ENCODE measurements at places on chromosomes 7 and 10.

GRCh38 chr7:151704299-151704959, 172.5 kb downstream of the PRKAG2 start:
- no peak for DNase-seq

DNA sequence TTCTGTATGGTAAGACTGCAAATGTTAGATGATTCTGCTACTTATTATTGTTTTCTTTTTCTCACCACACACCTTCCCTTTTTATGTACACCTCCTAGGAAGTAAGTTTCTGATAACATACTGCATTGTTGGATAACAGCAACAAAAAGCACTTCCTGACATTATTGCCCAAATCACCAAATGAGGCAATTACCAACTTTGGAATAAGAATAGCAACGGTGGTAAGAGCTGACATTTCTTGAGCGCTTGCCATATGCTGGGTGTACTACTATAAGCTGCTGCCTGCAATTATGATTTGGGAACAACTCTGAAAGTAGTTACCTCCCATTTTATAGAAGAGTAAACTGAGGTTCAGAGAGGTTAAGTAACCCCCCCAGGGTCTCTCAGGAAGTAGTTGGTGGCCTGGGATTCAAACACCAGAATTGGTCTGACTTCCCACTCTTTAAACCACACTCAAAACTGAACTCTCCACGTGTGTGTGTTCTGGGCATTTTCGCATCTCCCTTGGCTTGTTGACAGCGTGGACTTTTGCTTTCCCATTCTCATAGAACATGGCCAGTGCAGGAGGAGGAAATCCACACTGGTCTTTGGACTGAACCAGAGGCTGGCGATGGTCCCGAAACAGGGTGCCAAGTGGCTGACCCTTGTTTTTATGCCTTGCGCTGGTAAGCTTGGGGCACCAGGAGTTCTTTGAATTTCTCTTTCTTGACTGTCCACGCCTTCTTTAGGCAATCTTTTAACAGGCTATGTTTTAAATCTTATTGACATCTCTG, 71.4 kb downstream of the TCF7L2 start:
- no peak for DNase-seq

DNA sequence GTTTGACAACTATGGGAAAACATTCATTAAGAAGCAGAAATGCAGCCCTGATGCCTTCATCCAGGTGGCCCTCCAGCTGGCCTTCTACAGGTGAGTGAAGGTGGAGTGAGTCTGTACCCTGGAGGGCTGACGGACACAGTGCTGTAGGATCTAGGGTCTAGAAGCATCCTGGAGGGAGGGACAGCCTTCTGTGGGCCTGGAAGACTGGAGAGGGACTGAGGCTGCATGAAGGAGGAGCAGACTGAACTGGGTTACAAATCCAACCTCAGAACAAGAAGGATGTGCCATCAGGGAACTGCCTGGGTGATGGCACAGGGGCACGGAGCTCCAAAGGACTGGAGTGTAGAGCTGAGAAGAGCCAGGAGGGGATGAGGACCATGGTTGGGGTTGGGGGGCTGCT, 27.5 kb upstream of the C10orf53 start:
- no peak for DNase-seq

DNA sequence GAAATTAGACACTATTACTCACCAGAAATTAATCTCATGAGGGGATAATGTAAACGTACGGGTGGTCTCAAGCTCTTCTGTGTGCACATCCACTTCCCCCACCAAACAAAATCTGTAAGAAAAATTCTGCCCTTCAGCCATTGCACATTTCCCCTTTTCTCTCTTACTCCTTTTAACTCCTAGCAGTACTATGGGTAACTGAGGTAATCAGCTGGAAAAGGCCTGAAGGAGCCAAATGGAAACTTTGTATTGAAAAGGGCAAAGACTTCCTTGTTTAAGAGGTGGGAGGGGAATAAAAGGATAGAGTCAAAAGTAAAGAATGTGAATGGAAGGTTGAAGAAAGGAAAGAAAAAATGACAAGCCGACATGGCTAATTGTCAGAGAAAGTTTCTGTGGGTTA, 273.8 kb downstream of the RNLS start:
- no peak for DNase-seq

GRCh38 chr7:7761974-7762779, 43.8 kb upstream of the RPA3 start:
- no peak for DNase-seq

GRCh38 chr7:34067005-34067778, 161.9 kb downstream of the BMPER start:
- DNase-seq = no peak

DNA sequence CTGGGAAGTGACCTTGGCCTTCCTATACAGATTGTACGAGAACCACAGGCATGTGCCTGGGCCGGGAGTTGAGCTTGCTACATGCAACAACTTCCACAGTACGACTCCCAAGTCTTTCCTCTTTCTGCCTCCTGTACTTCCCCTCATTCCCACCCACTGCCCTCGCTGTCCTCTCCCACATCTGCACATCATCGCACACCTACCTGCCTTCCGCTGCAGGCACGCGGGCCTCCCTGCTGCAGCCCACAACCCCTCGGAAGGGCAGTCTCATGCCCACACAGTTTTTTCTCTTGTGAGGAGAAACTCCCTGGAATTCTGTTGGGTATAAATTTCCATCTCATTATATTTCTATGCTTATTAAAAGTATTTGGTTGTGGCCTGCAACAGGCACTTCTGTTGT, 117.2 kb downstream of the ACTR3B start:
- no peak for DNase-seq

DNA sequence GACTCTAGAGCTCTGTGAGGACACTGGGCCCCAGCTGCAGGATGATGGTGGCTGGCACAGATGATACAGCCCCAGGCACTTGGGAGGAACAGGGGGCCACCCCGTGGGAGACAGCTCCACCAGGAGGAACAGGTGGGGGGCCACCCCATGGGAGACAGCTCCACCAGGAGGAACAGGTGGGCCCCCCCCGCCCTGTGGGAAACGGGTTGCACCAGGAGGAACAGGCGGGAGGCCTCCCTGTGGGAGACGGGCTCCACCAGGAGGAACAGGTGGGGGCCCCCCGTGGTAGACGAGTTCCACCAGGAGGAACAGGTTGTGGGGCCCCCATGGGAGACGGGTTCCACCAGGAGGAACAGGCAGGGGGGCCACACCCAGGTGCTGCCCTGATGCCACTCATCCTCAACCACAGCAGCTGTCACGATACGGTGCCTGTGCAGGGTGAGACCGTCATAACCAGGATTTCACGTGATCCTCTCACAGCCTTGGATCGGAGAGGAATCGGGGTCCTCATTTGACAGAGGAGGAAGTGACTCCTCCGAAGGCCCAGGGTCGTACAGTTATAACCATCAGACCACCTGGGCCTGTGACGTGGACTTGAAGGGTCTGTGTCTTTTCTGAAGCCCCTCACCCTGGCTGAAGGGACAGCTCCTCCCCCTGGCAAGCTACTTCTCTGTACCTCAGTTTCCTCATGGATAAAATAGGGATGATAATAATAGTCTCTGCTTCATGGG, 49.2 kb upstream of the NANOS1 start:
- DNase-seq = no peak

DNA sequence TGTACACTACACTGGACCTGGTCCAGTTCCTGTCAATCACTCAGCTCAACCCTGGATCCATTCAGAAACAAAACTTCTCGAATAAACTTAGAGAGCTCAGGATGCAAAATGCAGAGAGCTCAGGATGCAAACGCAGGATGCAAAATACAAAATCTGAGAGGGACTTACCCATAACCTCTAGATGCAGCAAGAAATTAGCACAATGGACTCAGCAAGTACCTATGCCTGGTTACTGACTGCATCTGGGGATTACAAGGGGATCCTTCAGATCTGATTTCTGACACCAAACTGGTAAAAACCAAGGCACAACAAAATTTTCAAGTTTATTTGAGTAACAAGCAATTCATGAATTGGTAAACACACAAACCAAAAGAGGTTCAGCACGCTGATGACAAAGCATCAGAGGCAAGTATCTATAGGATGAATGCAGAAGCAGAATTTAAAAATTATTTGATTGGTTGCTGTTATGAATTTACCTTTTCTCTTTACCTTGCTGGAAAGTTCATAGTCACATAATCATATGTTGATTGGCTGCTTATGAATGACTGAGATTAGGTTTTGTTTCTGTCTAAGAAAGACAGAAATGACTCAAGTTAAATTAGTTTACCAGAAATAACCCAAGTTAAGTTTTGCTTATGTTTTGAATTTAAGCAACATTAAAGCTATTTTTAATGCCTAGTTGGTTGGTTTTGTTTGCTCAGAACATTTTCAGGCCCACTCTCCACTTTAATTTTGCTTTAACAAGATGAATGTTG, 11.4 kb downstream of the GIMAP6 start:
- DNase-seq = no peak

DNA sequence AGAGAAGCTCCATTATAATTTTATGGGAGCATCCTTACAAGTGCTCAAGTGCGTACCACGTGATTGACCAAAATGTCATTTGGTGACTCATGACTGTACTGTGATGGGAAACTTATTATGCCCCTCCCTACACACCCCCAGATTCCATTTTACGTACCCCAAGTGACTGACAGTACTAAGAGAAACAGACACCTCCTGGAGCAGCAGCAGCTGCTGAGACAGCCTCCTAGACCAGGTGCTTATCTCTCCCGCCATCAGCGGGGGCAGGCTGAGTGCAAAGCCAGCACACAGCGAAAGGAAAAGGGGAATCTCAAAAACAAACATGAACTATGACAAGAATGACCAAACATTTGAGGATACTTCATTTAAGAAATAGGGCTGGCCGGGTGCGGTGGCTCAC, 4.2 kb upstream of the ADAM12 start:
- DNase-seq = no peak

DNA sequence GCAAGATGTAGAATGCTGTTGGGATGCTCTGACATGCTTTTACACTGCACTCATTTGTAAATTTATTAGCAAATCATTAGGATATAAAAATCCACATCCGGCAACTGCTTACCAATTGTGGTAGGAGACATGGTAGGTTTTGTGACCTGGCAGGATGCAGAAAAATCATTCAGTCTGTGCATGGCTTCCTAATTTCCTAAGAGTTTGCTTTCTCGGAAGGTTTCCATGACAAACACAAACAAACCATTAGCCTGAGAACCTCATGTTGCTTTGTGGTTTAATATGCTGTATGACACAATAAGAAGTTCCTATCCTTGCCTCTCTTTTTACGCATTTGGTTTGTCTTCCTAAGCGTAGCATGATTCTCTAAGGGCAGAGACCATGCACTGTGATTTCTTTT, 14.7 kb upstream of the LMBR1 start:
- no peak for DNase-seq

DNA sequence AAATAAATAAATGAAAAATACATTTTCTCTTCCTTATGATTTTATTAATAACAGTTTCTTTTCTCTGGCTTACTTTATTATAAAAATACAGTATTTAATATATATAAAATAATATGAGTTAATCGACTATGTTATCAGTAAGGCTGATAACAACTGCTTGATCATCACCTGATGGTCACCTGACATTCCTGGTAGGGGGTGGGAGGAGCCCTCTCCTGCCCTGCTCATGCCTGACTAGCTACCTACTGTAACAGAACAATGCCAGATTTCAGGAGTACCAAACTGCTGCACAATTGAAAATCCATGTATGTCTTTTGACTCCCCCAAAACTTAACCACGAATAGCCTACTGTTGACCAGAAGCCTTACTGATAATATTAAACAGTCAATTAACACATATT, 1.3 kb upstream of the APBB1IP start:
- DNase-seq = no peak

DNA sequence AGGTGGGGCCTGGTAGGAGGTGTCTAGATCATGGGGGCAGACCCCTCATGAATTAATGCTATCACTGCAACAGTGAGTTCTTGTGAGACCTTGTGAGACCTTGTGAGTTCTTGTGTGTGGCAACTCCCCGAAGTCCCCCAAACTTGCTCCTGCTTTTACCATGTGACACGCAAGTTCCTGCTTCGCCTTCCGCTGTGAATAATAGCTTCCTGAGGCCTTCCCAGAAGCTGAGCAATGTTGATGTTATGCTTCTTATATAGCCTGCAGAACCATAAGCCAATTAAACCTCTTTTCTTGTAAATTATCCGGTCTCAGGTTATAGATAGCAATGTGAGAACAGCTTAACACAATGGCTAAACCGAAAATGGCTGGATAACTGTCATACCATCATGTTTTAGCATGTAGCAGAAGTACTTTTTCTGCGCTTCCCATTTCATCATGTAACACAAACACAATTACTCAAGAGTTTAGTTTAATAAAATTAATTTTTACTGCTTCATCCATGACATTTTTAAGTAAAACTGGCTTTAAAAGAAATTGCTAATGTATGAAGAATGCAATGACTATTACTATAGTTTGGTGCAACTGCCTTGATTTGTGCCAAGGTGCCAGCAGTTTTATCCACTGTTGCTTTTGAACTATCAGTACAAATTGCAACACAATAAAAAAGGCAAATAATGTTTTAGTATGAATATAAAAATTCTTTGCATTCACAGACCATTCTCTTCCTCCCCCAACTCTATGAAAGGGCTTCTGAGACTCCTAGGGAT, 87.7 kb upstream of the TMEM168 start:
- DNase-seq = no peak

GRCh38 chr7:107180378-107180777, 11.6 kb downstream of the HBP1 start:
- peak; percentile 13 for DNase-seq

DNA sequence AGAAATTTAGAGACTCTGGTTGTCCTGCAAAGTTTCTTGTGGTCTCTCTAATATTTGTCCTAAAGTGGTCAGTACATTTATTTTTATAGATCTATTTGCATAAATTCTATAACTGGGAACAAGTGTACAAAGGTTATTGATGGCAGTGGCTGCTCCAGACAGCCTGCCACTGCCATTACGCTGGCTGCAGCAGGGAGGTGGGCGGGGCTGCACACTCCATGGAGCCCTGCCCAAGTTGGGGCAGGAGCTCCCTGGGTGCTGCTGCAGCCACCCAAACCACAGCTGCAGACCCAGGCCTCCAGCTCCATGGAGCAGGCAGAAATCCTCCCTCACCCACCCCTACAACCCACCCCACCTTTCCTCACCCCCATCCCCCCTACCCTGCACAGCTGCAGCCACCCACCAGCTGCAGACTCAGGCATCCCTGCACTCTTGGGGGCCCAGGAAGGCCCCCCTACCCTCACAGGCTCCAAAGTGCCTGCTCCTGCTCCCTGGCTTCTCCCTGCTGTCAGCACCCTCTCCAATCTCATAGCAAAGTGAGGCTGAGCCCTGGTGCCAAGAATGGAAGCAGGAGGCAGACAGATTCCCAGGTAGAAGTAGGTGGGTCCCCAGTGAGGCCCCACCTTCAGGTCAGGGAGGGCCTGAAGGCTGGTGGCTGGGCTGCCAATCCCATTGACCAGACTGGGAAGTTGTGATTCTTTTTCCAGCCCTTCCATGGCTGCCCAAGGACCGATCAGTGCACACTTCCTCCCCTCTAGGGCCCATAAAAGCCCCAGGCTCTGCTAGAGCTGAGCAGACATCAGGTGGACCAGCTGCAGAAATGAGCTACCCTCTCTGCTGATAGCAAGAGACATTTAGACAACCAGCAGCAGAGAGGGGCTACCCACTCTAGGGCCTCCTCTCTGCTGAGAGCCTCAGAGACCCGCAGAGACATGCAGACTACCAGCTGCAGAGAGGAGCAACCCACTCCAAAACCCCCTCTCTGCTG, 4.8 kb upstream of the CYP3A43 start:
- DNase-seq = no peak

Measured in stimulated activated CD4-positive, alpha-beta T cell treated with anti-CD3 and anti-CD28 coated beads, Interleukin-1b, Interleukin-23, amount 100 ng/mL, for 1 hour (primary cell).